Caki2 (cell line): ENCODE measurements at places on chromosomes 4 and X. TPM values are rescaled to one million over a fixed set of nuclear protein-coding genes. Genes with fewer than 3 reads are reported as not detected.
A peak's percentile ranks its signal among the peaks of the same experiment; 100 is the strongest.

The LRP2BP gene
- total RNA-seq: 0.14 TPM in 1 of 2 replicates, not detected in the other

GRCh38 chr4:10416441-10416840, 40.8 kb downstream of the ZNF518B start:
- DNase-seq: no peak

DNA sequence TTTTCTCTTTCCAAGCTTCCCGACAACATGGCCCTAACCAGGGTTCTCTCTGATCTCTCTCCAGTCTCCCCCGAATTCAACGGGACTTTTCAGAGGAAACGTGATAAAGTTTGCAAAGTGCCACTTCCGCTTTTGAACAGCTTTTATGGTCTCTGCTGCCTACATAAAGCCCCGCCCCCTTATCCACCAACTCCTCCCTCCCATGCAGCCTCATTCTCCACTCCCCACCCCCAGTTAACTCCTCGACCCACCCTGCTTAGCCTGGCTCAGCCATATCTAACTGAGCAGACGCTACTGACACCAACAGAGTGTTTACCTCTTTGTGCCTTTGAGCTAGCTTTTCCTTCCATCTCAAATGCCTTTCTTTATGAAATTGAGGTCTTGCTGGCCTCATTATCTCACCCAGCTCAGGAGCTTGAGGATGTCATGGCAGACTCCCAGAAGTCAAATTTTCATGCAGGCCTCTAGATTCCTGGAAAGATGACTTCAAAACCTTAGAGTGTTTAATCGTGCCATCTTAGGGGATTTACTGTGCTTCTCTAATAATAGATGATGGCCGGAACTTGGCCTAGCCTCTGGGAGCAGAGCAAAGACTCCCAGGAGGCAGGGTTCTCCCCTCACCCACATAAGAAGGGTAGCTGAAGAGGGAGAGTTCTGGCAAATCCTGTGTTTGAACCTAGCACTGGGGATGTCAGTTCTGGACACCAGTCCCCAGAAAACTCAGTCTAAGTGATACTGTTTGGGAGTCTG, 606.0 kb downstream of the BCOR start:
- no peak for DNase-seq

- DNase-seq: peak; percentile 83
These were observed 102.1 kb downstream of the UCHL1 start for GRCh38 chr4:41358647-41359421.

DNA sequence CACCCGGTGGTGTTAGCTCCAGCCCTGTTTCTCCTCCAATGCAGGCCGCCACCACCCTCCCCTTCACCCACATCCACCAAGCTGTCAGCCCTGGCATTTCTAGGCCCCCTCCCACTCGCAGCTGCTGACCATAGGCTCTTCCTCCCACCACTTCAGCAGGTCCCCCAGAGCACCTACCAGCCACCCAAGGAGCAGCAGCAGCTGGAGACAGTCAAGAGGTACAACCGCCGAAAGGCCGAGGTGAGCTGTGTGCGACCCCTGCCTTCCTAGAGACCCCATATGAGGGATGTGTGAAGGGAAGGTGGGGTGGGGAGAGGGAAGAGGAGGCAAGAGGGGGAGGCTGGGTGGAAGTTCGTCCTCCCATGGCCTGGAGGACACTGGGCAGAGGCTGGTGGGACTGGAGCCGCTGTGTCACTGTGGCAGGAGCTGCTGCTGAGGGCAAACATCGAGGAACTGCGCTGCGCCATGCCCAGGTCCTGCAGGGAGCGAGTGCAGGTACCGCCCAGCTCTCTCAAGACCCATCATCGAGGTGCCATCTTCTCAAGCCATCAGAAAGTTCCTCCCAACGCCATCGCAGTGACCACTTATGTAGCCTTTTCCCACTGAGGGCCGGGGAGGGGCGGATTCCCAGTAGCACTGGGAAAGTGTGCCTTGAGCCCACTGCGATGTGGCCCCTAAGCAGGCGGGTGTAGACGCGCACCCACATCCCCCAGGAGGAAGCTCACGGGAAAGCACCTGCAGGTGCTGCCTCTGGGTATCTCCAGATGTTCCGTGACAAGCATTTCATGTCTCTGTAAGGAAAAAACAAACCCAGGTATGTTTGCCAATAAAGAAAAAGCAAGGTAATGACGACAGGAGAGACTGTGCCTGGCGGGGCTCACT, 19.2 kb upstream of the RNF4 start:
- DNase-seq: no peak

- no peak for DNase-seq
These were observed 47.4 kb downstream of the C4orf33 start for GRCh38 chr4:129143359-129143758.

DNA sequence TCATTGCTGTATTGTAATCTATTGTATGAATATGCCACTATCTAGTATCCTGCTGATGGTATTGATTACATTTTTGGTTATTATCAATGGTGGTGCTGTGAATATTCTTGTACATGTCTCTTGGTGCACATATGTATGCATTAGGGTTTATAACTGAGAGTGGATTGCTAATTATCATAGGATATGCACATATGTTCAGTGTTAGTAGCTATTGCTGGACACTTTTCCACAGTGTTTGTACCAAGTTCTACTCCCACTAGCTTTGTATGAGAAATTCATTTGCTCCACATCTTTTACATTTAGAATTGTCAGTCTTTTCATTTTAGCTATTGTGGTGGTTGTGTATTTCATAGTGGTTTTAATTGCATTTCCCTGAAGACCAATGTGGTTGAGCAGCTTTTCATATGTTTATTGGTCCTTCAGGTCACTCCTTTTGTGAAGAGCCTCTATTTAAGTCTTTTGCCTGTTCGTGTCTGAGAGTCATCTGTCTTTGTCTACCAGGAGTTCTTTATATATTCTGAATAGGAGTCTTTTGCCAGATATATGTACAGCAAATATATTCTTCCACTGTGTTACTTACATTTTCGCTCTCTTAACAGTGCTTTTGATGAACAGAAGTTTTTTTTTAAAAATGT, 87.1 kb downstream of the TBC1D19 start:
- DNase-seq: no peak
